ENCODE measurements at places on chromosomes 7 and 10.

DNA sequence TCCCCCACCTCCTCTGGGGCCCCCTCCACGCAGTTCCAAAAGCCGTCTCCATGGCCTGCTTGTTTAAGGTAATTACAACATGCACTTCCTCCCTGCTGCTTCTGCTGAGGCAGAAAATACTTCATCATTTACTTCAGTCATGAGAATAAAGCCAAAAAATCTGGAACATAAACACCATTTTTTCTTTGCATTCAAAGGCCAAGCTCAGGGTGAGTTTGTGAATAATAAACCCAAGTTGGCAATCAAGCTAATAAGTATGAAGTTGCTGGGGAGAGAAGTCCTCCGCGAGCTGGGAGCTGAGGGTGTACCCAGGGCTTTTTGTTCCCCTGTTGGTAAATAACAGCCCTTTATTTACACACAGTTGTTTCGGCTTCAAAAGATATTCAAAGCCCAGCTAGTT is 70.5 kb downstream of the FAM204A start:
- no peak for DNase-seq

- DNase-seq: no peak
Measured at GRCh38 chr10:677750-678661, 11.5 kb downstream of the DIP2C start.

GRCh38 chr10:75525646-75526045 is 94.2 kb downstream of the LRMDA start:
- DNase-seq: no peak

DNA sequence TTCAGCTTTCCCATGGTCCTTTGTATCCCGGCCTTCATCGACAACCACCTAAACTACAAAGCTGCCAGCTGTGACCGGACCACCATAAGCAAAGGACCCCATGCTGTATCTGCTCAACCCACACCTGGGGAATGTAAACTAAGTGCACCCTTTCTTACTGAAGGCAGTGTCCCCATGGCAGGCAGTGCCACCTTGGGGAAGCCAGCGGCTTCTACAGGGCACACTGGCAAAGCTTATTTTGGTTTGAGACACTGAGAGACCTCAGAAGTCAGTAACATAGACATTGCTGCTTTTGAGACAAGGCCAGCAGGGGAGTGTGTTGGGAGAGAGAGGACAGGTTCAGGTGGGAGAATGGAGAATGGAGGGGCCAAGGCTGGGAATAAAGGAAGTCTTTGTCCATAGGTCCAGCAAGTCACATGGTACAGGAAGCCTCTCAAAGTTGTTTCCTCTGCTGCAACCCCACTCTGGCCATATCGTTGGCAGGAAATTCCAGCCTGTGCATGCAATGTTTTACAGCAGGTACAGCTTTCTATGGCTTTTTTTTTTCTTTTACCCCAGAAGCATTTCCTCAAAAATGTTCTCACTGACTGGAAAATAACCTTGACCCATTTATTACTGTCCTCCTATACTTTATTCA is 85.9 kb upstream of the NPVF start:
- DNase-seq: no peak

GRCh38 chr7:98250789-98251188 is 1.2 kb downstream of the TECPR1 start:
- peak; percentile 78 for DNase-seq

- no peak for DNase-seq
Measured at GRCh38 chr10:49081547-49082275, 33.6 kb downstream of the VSTM4 start.

- DNase-seq: no peak
Measured at GRCh38 chr7:47132471-47132870, 449.4 kb downstream of the TNS3 start.

DNA sequence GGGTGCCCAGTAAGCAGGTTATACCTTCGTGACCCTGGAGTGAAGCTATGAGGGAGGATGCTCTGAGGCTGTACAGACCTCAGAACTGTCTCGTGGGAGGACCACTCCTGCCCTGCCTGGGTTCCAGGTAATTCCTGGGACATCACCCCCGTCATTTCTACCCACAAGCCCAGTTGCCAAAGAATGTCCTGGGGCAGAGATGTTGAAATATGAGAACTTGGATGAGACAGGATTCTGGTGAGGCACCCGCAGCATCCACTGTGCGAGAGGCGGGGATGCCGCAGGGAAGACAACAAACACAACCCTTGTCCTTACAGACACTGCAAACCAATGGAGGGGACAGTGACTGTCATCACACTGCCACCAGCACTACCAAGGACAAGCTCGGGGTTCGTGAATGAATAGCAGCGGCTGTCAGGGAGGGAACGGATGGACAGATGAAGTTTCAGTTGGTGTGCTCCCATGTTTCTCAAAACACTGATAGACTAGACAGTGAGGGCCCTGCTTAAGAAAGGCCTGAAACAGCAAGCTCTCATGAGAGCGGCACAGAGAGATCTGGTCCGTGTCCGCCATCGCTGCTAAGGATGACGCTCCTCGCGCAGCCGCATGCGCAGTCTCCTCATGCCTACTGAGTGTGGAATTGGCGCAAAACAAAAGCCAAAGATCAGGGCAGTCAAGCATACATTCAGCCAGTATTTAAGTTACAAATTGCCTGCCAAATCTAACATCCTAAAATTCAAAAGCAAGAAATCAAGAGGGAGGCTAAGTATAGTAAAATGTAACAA is 82.0 kb upstream of the RHEB start:
- no peak for DNase-seq

- DNase-seq: no peak
Measured at GRCh38 chr10:111122127-111122526, 45.3 kb downstream of the ADRA2A start.

- DNase-seq: no peak
Measured at GRCh38 chr10:24606021-24606420, 117.7 kb downstream of the ARHGAP21 start.

GRCh38 chr10:104208730-104209129 is 23.4 kb downstream of the CFAP43 start:
- DNase-seq: no peak

DNA sequence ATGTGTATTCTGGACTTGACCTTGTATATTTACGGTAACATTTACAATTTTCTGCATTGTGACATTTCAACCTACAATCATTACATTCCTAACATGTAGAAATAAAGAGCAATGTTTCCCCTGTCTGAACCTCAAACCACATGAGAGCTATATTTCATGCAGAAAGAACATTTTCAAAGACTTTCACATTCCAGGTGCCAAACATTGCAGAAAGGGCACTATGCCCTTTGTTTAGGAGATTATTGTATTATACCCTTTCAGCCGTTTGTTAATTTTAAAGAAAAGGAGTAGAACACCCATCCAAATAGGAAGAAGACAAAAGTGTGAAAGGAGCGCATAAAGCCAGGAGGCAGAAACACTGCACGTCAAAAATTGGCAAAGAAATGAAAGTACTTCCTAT is 260.4 kb downstream of the RELN start:
- DNase-seq: no peak

GRCh38 chr10:74419958-74420375 is 268.9 kb downstream of the ADK start:
- DNase-seq: peak; percentile 54

GRCh38 chr7:98284335-98285036 is 3.0 kb downstream of the BRI3 start:
- DNase-seq: no peak

- no peak for DNase-seq
Measured at GRCh38 chr7:34718867-34719266, 60.8 kb downstream of the NPSR1 start.

GRCh38 chr10:70592186-70592735 is 10.3 kb downstream of the PRF1 start:
- no peak for DNase-seq

- no peak for DNase-seq
Measured at GRCh38 chr10:7107285-7107684, 303.5 kb downstream of the SFMBT2 start.

GRCh38 chr7:81816312-81816711 is 46.5 kb upstream of the HGF start:
- DNase-seq: no peak

GRCh38 chr10:50431791-50432190 is 180.5 kb upstream of the ASAH2 start:
- no peak for DNase-seq

GRCh38 chr7:42677751-42678699 is 233.8 kb downstream of the C7orf25 start:
- DNase-seq: no peak

GRCh38 chr10:129481641-129482040 is 14.6 kb downstream of the MGMT start:
- no peak for DNase-seq

GRCh38 chr10:78449554-78449953 is 415.9 kb downstream of the RPS24 start:
- DNase-seq: no peak

DNA sequence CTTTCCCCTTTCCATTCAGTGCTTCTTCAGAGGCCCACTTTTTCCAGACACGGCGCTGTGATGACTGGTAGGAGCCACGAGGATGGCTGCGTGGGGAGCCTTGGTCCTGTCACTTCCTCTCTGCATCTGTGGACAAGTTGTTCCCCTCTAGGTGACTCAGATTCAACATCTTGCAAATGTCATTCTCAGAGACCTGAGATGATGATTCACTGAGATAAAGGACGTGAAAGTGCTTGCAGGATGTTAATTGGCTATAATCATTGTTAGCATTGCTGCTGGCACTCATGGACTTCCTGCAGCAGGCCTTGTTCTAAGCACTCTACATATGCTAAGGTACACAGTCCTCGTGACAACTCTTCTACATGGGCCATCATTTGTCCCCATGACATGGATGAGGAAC is 489.8 kb upstream of the ZMIZ1 start:
- peak; percentile 27 for DNase-seq
